Heart left ventricle (tissue), 16 donors: ENCODE measurements at places on chromosomes 6 and 20. TPM values are rescaled to one million over a fixed set of nuclear protein-coding genes. Genes with fewer than 3 reads are reported as not detected.

CD164 gene
- 104 TPM for total RNA-seq

TAPBP gene
- 51.6 TPM for total RNA-seq

MYLK2 gene
- total RNA-seq, result 0.10 TPM

TRDN gene
- 381 TPM for total RNA-seq

IRAK1BP1 gene
- total RNA-seq, result 3.5 TPM

MED20 gene
- 16.9 TPM for total RNA-seq

BACH2 gene
- 1.2 TPM for total RNA-seq

DNA sequence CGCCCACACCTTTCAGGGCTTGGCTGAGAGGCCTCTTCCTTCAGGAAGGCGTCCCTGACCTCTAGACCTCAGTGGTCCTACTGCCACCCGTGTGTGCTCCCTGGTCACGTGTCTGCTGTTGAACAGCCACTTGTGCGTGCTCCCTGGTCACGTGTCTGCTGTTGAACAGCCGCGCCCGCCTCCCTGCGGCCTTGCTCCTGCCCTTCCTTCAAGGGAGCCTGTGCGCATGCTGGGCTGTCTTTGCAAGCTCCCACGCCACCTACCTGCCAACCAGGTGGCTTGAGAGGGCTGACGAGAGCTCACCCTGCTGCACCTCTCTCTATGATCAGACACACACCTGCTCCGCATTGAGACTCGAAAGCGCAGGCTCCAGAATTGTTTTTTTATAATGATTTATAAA, 179.3 kb downstream of the BMP7 start:
- no peak for DNase-seq

- DNase-seq, result no peak
Measured at GRCh38 chr20:40397467-40397866, 291.6 kb downstream of the MAFB start.

- peak; percentile 87 for DNase-seq
Measured at GRCh38 chr20:31608251-31608945, 3.3 kb downstream of the ID1 start.

DNA sequence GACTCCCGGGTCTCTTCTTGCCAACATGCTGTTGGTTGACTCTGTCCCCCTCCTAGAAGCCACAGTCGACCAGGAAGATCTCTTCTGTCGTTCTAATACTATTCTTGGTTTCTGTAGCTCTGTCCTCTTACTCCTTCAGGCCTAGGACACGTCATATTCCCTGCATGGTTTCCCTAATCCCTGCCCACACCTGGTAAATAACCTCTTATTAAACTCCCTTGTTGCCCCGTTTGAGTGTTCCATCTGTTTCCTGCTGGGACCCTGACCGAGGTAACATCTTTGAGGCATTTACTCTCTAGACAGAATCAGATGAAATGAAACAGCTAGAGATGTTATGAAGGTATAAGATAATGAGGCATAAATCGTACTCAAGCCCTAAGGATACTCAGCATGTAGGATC, 68.1 kb downstream of the PLCB4 start:
- no peak for DNase-seq

GRCh38 chr20:9022376-9022775, 46.5 kb upstream of the PLCB4 start:
- peak; percentile 22 for DNase-seq

- peak; percentile 88 for DNase-seq
Measured at GRCh38 chr6:16238057-16238962, at the start of gene GMPR. TSS of gene GMPR (plus strand) at chr6:16238587. CDS start at chr6:16238694, 107 bp downstream.

DNA sequence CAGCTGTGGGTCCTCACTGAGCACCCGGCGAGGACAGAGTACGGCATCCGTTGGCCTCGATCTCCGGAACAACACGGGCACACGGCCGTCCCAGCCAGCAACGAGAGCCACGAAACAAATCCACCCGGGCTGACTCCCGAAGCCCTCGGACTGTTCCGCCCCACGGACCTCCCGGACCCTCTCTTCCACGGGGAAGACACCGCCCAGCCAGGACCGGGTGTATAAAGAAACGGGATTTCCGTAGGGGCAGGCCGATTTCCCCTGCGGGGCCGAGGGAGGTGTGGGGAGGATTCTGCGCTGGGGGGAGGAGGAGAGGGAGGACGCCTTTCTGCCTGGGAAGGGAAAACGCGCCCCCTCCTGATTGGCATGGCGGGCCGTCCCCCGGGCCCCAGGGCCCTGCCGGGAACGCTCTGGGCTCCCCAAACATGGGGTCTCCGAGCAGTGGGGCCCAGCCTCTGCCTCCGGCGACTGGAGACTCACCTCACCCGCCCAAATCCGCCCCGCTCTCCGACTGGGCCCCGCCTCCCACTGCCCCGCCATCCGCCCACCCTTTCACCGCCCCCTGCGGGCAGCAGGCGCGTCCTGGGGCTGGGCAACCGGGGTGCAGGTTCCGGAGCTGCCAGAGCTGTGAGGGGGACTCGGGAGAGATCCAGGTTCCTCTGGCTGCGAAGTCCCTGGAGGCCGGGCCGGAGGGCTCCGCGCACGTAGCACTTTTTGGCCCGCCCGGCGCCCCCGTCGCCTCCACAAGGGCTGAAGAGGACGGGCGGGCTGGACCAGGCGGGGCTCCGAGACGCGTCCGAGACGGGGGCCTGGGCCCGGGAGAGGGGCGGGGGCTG, 679 bp upstream of the PPDPF start:
- peak; percentile 75 for DNase-seq

DNA sequence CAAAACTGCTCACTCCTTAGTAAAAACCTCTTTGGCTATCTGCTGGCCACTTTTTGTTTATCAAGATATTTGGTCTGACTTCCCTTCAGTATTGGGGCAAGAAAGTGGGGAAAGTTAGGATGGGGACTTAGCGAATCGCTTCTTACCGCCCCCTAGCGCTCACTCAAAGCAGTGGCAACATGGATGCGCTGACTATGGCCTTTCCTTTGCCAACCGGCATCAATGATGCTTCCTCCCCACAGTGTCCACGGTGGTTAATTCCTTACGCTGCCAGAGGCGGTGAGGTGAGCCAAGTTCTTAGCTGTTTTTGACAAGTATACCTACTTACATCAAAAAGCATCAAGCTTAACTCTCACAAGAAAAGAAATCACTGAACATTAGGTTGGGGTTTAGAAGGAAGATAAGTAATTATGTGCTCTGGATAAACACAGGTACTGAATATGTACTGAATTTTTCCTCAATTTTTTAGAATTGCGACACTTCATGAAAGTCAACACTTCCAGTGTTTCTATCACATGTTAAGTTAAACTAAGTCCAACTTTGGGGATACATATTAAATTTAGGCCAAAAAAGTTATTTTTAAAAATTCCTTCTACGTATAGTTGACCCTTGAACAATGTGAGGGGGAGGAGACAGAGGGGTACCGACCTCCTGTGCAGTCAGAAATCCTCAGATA, 86.7 kb downstream of the GMDS start:
- no peak for DNase-seq

DNA sequence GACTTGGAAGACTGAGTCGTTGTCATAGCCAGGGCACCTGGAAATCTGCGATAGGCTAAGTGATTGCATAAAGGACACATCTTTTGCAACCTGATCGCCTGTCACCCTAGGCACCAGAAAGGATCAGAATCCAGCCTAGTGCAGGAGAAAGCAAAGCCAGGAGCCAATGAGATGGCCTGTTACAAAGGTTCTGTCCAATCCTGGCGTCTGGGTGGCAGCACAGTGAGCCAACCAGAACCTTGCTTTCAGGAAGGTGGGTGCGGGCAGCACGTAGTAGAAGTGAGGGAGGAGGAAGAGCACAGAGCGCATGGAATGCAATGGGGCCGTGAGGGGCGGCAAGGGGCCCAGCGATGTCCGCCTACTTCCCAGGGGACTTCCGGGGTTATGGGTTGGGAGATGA, 120.4 kb upstream of the GGTLC1 start:
- no peak for DNase-seq

DNA sequence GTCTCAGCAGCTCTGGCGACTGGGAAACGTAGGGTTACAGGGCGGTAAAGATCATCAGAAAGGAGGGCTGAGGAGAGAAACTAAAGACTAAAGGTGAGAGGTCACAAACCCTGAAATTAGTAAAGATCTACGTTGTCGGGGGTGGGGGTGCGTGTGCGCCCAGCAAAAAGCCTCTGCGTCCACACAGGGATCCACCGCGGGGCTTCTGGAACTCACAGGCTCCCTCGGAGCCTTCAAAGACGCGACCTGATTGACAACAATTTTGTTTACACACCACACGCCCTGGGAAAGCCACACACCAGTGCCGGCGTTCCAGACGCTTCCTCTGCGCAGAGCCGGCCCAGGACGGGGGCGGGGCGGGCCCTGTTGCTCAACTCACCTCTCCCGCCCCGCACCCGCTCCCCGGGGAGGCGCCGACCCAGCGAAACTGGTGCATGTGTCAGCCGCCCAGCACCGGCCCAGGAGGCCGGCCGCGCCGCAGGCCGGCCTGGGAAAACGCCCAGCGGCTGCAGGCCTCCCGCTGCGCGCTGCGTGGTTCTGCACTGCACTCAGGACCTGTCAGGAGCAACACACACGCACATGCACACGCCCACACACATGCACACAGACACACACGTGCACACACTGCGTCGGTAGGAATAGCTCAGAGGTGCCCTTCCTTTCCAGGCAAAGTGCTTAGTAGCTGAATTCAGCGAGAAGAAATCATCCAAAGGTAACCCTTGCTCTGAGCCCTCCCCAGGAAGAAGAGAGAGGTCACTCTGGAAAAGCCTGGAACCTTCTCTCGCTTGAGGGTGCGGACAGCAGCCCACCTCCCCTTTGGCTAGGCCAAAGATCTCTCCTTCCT, 57.2 kb upstream of the ARID1B start:
- DNase-seq, result peak; percentile 98

DNA sequence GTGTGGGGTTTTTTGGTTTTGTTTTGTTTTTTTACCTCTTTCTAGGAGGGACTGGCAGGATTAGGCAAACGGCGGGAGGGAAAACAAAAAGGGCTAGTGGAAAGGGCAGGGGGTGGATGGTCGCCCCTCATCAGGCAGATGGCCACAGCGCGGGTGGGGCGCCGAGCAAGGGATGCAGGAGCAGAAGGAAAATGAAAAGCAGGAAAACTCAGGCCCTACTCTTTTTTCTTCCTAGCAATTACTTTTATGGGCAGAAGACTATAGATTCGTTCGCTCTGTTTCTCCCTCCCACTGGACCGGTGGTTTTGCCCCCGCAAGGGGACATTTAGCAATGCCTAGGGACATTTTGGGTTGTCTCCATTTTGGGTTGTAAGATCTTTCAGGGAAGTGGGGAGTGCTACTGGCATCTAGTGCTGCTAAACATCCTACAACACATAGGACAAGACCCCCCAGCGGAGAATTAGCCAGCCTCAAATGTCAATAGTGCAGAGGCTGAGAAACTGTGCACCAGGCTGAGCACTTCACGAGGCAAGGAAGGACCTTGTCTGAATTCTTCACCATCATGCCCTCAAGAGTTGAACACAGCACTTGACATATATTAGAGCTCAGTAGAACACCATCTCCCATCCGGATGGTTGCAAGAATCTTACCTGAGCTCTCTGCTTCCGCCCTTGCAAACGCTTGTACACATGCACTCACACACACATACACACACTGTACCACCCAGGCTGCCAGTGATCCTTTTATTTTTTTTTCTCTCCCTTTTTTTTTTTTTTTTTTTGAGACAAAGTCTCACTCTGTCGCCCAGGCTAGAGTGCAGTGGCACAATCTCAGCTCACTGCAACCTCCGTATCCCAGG, 4.8 kb upstream of the ZMYND8 start:
- DNase-seq, result no peak

DNA sequence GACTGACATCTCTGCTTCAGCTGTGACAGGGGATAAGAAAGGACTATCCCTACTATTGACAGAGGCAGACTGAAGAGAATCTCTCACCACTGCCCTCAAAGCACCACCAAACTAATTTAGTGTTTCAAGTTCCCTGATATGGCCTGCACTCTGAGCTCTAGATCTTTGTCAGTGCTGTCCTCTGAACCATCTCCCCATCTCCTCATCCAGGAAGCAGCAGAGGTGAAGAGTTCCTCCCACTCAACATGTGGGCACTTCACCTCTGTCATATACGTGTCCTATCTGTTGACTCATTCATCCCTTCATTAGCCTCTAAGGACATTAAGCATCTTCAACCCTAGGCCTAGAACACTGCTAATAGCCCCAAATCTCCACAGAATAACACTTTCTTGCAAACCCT, 14.1 kb downstream of the FAM210B start:
- DNase-seq, result no peak

GRCh38 chr20:45841407-45842129, 8.0 kb downstream of the SNX21 start:
- DNase-seq, result no peak

DNA sequence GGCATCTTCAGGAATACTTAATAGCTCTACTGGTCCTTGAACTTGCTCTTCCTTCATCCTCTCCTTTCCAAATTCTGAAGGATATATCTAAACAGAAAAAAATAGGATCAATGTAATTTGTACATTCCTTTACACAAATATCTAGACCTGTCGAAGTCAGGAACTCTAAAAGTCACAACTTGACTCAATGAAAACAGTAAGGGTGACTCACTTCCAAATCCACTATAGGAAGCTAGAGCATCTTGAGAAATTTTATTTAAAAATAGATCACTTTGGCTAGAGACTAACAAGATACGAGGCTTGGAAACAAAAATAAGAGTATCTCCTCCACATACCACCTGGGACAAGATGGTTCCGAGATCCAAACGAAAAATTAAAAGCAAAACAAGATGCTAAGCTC, 12.2 kb downstream of the ESF1 start:
- DNase-seq, result no peak

GRCh38 chr20:60101891-60102281, 143.7 kb downstream of the CDH26 start:
- no peak for DNase-seq

DNA sequence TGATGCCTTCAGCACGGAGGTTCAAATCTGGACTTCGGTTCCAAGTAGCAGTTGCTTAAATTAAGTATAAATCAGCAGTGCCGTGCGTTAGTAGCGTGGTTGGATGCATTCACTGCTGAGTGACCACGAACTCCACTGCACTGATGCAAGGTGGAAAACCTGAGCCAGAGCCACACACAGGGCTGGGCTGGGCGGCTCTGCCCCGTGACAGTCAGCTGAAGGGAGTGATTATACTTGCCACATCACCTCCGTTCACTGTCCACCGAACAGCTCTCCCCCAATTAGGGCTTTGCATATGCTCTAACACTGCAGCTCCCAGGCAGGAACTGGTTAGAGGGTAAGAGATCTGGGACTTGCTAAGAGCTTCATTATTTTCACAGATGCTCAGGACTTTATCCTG, 22.2 kb downstream of the PPP1R3G start:
- DNase-seq, result peak; percentile 71
